ENCODE measurements at places on chromosomes 4 and X.

DNA sequence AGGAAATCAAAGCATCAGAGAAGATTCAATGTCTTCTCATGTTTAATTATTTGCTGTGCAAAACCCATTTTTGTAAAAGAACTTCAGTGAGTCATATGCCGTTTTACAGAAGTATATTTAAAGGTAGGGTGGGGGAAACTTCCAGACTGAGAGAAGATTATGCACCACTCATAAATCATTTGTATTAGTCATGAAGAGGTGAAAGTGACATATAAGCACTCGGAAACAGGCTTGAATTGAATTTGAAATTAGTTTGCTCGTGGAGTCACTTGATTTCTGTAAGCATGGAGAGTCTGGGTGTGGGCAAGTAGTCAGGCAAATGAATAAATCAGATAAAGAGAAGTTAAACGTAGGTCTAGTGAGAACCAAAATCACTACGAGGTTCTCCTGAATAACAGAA is 335.1 kb downstream of the ANK2 start:
- DNase-seq, result no peak

DNA sequence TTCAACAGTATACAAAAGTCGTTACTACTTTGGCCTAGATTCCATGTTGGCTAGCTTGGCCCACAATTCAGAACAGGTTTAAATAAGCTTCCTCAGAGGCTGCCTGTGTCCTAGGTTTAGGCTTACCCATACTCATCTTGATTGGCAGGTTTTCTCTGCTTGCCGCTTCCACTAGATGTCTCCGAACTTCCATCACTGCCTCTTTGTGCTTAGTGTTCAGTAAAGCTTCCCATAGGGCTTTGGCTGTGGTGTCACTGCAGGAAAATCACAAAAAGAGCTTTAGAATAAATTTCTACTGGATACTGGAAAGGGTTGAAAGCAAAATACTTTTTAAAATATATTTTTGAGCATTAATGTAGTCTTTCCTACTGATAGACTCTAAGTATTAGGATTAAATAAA is 52.4 kb downstream of the SCFD2 start:
- no peak for DNase-seq

DNA sequence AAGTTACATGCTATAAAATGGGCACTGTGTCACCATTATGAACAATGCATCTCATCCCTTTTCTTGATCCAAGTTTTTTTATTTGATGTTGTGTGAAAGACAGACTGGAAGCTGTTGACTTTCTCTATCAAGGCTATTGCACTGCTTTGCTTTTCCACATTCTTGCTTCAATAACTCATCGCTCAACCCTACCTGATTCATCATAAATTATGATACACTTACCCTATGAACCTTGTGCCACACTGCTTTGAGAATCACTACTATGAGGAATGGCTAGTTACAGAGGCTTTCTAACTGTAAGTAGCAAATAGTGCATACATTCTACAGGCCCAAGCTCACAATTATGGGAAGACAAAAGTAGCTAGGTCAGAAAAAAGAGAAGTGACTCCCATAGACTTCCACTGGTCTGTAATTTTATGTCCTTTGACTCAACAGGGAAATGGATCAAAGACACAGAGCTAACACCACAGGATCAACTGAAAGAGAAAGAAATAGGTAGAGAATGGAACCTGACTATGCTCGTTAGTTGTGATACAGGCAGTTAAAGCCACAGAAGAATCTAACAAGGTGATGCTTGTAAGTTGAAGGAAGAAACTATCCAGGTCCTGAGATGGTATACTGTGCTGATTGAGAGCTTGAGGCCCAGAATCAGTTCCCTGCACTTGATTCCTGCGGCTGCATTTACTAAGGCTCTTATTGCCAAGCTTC is 163.5 kb downstream of the PPP3CA start:
- DNase-seq, result no peak

DNA sequence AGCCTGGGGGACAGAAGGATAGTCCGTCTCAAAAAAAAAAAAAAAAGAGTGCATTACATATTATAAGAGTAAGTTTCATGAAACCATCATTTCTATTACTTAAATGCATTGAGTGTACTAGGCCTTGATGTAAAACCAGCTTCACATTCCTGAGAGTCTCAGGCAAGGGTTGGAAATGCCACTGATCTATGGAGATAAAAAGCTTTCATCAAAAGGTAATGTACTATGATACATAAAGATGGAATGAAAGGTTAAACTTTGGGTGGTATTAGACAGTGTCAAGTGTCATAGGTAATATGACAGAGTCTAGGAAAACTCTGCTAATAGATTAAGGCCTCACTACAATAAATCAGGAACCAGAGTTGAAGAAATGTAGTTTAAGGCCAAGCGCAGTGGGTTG is 7.4 kb downstream of the CFAP97 start:
- no peak for DNase-seq

DNA sequence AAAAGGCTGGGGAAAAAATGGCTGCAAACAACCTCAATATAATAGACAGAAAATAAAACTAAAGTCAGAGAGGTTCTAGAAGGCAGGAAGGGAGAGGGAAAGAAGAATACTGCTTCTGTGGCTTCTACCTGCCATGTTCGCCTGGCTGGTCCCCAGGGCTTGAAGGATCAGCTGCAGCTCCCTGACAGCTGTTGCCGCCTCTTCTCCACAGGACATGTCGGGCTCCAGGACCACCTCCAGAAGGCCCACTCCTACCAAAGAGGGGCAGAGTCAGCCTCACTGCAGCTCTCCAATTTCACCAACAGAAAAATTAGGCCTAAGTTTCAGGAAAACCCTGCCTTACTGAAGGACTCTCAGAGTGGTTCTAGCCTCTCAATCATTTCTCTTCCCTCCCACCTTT is 44.9 kb downstream of the GATB start:
- no peak for DNase-seq

- no peak for DNase-seq
Measured at GRCh38 chr4:147633643-147634042, 16.4 kb downstream of the TMEM184C start.

DNA sequence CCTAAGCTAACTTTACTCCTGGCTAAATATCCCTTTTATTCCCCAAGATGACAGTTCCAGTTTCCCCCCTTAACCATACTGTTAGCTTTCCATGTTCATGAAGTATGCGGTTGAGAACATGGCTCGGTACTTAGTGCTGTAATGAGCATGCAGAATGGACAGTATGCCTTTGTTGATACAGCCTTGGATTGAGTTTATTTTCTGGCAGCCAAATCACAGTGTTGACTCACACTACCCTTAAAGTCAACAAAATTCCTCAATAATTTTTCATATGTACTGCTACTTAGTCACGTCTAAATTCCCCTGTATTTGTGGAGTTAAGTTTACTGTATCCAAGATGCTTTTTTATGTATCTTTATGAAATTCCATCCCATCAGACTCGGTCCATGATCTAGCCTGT is 1.4 kb upstream of the VEGFC start:
- no peak for DNase-seq

DNA sequence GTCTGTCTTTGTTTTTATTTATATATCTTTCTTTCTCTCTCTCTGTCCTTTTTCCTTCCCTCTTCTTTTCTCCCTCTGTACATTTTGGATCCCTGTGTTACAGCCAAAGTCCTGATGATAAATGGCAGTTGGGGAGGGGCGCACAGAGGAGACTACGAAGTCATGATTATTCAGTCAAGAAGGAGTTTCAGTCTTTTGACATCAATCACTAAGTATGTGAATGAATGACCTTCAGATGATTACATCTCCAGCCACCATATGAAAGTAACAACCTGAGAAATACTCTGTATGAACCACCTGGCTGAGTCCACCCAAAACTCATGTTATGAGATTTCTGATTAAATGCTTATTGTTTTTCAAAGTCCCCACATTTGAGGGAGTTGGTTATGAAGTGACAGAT is 45.0 kb downstream of the UGT2B7 start:
- no peak for DNase-seq

GRCh38 chr4:86536151-86536550 is 58.0 kb upstream of the PTPN13 start:
- no peak for DNase-seq

- no peak for DNase-seq
Measured at GRCh38 chr4:22203711-22204011, 255.1 kb upstream of the KCNIP4 start.

DNA sequence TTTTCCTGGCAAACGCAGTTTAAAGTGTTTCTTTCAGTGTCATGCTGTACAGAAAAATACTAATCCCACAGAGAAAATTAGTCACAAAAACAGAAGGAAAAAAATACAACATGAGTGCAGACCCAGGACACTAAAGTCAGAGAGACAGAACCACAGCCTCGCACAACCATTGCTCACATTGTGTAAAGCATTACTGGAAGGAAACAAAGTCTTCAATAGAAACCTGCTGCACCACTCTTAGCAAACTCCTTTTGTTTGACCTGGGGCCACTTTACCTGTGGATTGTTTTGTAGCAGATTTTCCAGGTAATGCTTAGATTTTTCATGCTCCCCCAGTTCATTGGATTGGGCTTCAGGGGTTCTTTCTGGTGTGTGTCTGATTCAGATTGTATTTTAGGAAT is 131.8 kb upstream of the TMLHE start:
- no peak for DNase-seq

DNA sequence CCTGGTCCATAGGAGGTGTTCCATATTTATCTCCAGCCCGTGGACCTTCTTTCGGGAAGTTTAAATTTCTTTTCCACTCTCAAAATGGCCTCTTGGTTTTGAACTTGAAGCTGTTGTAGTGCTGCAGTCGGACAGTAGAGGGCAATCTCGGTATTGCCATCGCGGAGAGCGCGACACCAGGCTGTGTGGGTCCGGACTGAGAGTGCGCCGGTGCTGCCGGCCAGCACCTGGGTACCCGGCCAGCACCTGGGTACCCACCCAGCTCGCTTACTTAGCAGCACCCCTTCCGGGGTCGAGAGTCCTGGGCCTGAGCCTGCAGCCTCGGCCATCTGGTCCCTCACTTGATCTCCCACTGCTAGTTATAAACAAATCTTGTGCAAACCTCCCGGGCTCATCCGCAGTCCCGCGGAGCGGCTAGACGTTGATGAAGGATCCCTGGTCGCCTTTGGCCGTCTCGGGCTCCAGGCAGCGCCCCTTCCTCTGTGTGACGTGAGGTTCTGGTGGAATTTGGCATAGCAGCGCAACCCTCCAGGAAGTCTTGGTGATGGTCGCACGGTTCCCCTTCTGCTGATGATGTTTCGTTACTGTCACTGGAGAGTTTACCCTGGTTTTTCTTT is 18.0 kb downstream of the FAM9A start:
- DNase-seq, result peak; percentile 3

DNA sequence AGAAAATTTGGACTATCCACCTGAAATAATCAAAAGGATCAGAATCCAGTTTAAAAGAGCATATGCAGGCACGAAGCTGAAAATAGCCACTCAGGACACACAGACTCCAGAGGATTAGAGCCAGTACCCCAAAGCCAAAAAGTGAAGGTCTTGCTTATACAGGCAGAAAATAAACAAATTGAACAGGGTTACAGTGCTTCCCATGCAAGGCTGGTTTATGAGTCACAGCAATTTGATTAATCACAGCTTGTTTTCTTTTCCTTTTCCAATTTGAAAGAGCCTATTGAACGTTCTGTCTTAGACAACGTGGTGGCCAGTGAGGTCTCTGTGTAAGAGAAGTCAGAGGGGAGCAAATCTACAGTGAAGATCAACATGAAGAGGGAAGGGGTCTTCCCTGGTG is 10.2 kb downstream of the HGFAC start:
- DNase-seq, result no peak

- no peak for DNase-seq
Measured at GRCh38 chrX:97743014-97743413, 859.3 kb downstream of the RPA4 start.

GRCh38 chrX:133056341-133056740 is 40.6 kb downstream of the USP26 start:
- DNase-seq, result no peak

DNA sequence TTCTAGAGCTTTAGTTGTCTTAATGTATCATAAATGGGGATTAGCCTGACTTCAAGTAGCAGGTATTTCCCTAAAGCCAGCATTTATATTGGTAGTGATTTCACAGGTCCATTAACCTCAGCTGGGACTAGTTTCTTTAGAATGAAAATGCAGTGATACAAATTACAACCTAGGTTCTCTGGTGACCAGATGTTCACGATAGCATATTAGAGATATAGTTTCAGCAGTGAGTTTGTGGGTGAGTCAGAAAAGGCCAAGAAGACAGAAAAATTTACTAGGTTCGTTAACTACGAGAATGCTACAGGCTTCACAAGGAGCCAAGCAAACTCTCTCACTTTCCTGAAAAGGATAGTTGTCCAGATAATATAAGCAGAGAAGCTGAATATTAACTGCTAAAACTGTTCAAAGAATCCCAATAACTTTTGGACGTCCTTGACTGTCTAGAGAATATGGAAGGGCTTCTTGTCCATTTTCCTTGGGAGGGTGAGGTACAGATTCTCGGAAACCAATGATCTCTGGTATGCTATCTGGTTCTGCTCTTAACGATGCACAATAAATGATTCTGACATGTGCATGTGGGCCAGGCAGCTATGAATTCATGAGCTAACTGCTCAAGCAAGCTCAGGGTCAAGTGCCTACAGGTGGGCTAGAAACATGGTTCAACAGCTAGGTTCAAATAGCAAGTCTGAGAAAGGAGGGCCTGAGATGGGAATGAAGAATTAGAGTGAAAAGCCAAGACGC is 6.0 kb upstream of the SPCS3 start:
- no peak for DNase-seq

GRCh38 chrX:45454290-45454689 is 253.6 kb upstream of the DIPK2B start:
- no peak for DNase-seq

DNA sequence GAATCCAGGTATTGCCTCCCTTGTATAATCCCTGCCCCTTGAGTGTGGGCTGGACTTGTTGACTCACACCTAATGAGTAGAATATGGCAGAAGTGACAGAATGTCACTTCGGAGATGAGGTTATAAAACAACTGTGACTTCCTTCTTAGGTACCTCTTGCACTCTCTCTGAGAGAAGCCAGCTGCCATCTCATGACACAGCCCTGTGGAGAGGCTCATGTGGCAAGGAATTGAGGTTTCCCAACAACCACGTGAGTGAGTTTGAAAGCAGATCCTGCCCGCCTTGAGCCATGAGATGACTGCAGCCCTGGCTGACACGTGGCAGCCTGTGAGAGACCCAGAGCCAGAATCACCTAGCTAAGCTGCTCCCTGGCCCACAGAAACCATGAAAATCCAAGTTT is 13.5 kb downstream of the ASB11 start:
- DNase-seq, result no peak

DNA sequence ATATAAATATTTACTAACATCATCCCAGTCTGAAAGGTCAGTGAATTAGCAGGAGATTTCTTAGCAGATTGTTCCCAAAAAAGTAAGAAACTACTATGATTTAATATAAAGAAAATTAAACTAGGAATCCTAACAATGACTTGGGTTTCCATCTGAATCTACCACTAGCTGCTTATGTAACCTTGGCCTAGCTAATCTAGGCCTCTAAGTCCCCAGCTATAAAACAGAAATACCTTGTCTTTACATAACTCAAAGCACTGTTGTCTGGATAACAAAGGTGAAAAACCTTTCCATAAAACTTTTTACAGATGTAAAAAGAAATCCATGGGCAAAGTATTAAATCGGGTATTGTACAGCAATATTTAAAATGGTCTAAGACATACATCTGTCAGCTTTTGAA is 3.0 kb downstream of the FBXL5 start:
- no peak for DNase-seq

GRCh38 chr4:166481055-166481454 is 608.0 kb downstream of the TLL1 start:
- DNase-seq, result no peak

GRCh38 chr4:125319311-125319710 is 4.6 kb downstream of the FAT4 start:
- DNase-seq, result no peak
